ENCODE measurements at places on chromosomes 1 and 21. TPM values are rescaled to one million over a fixed set of nuclear protein-coding genes. Genes with fewer than 3 reads are reported as not detected.

MAP10 gene
- 0.56 TPM for total RNA-seq

GSTM4 gene
- total RNA-seq, result 14.6 TPM

ELF3 gene
- total RNA-seq, result 1.7 TPM

SPAG17 gene
- total RNA-seq, result not detected

SEC16B gene
- 0.34 TPM for total RNA-seq

ZMYND12 gene
- total RNA-seq, result 0.32 TPM

S100A7A gene
- total RNA-seq, result not detected

PLEKHN1 gene
- 4.1 TPM for total RNA-seq

TSPAN2 gene
- 0.42 TPM for total RNA-seq

KLHDC7A gene
- 0.03 TPM for total RNA-seq

PLA2G2F gene
- total RNA-seq, result not detected

LCE1F gene
- not detected for total RNA-seq

BMP8B gene
- total RNA-seq, result 10.9 TPM

CD1B gene
- total RNA-seq, result not detected

CITED4 gene
- 44.2 TPM for total RNA-seq

PTPN7 gene
- not detected for total RNA-seq

VHLL gene
- total RNA-seq, result 0.19 TPM

ADAM30 gene
- not detected for total RNA-seq

GIPC2 gene
- total RNA-seq, result not detected

GTF2B gene
- 31.7 TPM for total RNA-seq

VWA5B1 gene
- total RNA-seq, result not detected

FAM163A gene
- not detected for total RNA-seq

CENPF gene
- total RNA-seq, result 172 TPM

KRTAP11-1 gene
- not detected for total RNA-seq

STUM gene
- total RNA-seq, result not detected

AMY1B gene
- total RNA-seq, result not detected

OLIG2 gene
- 3.8 TPM for total RNA-seq

PLA2G4A gene
- total RNA-seq, result 0.98 TPM

ATP1A4 gene
- not detected for total RNA-seq

KCNJ15 gene
- total RNA-seq, result 0.19 TPM

LENEP gene
- total RNA-seq, result not detected

SPRR2B gene
- not detected for total RNA-seq

CCDC185 gene
- not detected for total RNA-seq

FMO4 gene
- total RNA-seq, result 0.72 TPM

CRYBG2 gene
- total RNA-seq, result 0.03 TPM

SAMD11 gene
- 7.6 TPM for total RNA-seq

CYP4A11 gene
- total RNA-seq, result not detected

GJA9 gene
- total RNA-seq, result not detected

MTR gene
- 28.1 TPM for total RNA-seq

CHRM3 gene
- 9.9 TPM for total RNA-seq

MROH9 gene
- total RNA-seq, result not detected

FCGR1A gene
- not detected for total RNA-seq
